ENCODE measurements at places on chromosomes 13 and 19.

- ATAC-seq, result no peak
Observed at GRCh38 chr13:86830046-86830445, 841.1 kb upstream of the SLITRK5 start.

- no peak for ATAC-seq
Observed at GRCh38 chr13:74977498-74977897, 504.5 kb downstream of the TBC1D4 start.

DNA sequence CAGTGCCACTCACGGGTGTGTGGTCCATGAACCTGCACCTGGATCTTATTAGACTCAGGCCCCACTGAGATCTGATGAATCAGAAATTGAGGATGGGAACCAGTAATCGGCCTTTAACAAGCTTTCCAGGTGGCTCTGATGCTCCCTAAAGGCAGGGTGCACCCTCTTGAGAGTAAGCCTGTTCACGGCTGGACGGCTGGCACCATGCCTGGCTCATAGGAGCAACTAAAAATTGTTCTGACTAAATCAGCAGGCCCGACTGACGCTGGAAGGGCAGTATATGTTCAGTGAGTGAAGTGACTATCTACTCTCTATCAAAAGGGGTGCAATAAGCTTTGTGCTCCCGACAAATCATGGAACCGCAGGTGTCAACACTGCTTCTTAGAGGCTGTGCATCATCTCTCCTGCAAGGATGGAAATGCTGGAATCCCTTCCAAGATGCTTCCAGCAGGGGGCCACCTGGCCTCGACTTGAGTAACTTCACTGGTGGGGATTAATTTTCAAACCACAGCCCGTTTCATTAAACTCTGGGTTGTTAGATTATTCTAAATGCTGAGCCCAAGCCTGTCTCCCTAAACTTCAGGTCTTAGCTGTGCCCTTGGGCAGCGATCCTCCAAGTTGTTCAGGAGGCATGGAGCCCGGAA, 28.4 kb downstream of the TMTC4 start:
- no peak for ATAC-seq

- ATAC-seq, result no peak
Observed at GRCh38 chr13:49602005-49602404, 16.6 kb upstream of the RCBTB1 start.

GRCh38 chr13:72463561-72463960, 263.9 kb downstream of the MZT1 start:
- no peak for ATAC-seq

GRCh38 chr13:87671031-87671752, at the start of gene SLITRK5:
Gene SLITRK5 (plus strand): TSS chr13:87671371. CDS start chr13:87675389, 4,018 bp downstream.
- ATAC-seq, result peak; percentile 92

GRCh38 chr19:45171211-45171623, 6.8 kb downstream of the TRAPPC6A start:
- ATAC-seq, result peak; percentile 96

- ATAC-seq, result no peak
Observed at GRCh38 chr13:85266331-85266730, 532.9 kb downstream of the SLITRK6 start.

GRCh38 chr19:14146789-14147216, 10.4 kb upstream of the ASF1B start:
- no peak for ATAC-seq

GRCh38 chr19:29767039-29767735, 44.6 kb upstream of the CCNE1 start:
- no peak for ATAC-seq

- no peak for ATAC-seq
Observed at GRCh38 chr13:37613236-37613635, 14.7 kb upstream of the POSTN start.

GRCh38 chr13:93173654-93174053, 53.0 kb upstream of the GPC6 start:
- no peak for ATAC-seq

DNA sequence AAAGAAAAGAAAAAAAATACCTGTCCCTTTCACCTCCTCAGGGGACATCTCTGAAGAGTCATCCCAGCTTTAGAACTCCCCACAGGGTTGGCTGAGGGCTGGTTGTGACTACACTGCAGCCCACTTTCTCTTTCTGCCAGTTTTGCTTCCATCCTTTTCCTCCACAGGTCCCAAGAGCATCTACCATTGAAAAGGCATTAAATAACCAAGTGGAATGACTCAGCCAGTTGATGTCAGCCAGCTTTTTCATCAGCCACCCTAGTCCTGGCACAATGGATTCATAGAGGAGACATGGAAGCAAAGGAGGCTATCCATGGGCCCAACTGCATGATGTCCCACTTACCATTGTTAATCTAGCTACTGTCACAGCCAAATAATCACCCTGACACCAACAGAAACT, 9.2 kb upstream of the RCBTB1 start:
- ATAC-seq, result no peak

DNA sequence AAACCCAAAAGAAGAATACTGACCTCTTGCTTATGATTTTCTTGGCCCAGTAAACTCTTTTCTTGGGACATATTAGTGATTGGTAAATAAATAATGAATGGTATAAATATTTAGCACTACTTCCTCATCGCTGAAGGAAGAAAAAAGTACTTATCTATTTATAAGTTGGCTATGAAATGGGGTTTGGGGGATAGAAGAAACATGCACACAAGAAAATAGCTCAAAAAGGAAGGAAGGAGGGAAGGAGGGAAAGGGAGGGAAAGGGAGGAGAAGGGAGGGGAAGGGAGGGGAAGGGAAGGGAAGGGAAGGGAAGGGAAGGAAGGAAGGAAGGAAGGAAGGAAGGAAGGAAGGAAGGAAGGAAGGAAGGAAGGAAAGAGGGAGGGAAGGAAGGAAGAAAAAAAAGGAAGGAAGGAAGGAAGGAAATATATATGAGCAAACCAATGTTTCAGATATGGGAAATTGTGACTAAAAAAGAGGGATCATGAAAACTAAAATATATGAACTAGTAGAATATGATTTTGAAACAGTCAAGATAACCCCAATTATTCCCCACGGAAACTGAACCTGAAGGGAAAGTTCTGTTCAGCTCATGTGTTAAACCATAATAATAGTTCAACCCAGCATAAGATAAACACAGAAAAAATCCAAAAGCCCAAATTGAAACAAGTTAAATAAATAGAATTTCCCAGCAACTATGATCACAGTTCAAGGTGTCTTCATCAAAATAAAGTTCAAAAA, 75.3 kb downstream of the FGF14 start:
- ATAC-seq, result no peak

DNA sequence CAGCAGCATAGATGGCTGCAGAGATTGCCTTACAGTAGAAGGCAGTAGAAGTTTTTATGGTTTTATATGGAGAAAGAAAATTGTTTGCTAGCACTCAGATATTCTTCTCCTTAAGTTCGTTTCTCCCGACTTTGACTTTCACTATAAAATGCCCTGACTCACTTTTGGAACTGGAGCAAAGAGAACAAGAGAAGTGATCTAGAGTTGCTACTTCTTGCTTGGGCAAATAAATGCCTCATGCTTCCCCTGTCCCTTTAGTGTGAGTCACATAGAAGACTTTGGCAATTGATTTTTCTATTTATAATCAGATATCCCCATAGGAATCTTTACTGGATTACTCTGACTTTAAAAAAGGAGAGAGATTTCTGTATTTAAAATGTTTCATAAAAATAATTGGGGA, 46.9 kb downstream of the ITGBL1 start:
- ATAC-seq, result no peak

DNA sequence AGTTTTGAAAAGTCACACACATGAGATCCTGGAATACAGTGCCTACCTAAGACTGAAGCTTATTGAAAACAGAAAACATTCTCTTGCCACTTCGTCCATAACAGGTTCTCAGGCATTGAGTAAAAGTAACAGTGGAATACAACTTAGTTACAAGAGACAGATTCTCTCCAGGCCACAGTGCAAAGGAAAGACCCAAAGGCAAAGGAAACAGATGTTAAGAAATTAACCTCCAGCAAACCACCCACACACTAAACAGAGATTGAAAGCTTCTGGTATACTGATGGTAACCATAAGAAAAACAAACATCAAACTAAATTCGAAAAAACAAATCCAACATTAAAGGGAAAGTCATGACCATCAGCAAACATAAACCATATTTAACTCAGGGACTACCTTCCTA, 914.7 kb downstream of the SLITRK5 start:
- no peak for ATAC-seq

DNA sequence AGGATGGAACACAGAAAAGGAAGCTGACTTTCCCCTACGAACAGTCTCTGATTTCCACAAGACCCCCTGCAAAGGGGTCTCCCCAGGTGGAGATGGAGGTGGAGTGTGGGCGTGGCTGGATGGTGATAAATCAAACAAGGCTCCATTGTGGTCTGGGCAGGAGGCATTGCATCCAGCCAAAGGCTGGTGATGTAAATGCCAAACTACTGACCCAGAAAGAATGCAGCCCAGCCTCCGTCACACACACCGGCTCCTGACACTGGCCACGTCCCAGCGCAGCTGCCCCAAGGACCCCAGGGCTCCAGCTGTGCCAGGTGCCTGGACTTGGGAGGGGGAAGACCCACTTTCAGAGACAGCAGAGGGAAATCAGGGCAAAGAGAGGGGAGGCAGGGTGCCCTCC, 6.3 kb downstream of the SLC7A1 start:
- ATAC-seq, result no peak

GRCh38 chr19:33604651-33605050, 17.1 kb upstream of the CHST8 start:
- ATAC-seq, result no peak

DNA sequence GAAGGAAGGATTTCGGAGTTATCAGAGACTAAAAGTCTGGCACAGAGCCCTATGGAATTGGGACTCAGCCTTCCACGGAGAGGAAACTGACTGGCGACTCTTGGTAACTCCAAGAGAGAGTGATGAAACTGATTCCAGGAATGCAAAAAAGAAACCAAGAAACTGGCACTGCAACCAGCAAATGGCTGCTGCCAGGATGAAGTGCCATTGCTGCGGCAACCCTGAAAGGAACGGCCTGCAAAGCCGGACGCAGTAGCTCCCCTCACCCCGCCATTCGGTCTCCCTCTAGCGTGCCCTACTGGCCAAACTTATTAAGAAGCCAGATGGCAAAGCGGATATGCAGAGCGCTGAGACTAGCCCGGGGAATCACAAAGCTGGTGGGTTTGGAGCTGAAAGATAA, 236.0 kb downstream of the PCDH9 start:
- ATAC-seq, result no peak

DNA sequence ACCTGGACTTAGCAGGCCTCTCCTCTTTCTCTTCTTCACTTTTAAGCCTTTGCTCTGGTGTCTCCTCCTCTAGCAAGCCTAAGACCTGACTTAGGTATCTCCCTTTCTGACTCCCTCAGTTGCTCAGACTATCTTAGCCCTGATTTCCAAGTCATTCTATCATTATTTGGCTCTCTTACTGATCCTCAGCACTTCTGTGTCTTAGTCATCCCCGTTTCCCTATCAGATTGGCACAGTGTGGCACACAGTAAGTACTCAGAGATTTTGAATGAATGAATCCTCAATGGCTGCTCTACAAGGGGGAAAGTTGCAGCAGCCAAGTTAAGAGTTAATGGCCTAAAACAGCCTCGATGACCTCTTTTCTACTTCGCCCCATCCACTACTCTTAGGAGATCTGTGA, 8.2 kb downstream of the KCTD12 start:
- no peak for ATAC-seq

Measured in activated T-helper 17 cell treated with anti-CD3 and anti-CD28 coated beads, Interleukin-2, amount 50 U/mL, for 72 hours (primary cell).